Activated naive CD8-positive, alpha-beta T cell treated with anti-CD3 and anti-CD28 coated beads, Interleukin-2, amount 10 ng/mL, durations not matched to agents 7 days and 5 days (primary cell): ENCODE measurements at places on chromosomes 2 and 18. TPM values are rescaled to one million over a fixed set of nuclear protein-coding genes. Genes with fewer than 3 reads are reported as not detected.

The TTL gene
- total RNA-seq, result 24.5 TPM

The CYRIA gene
- 2.1 TPM for total RNA-seq

The PRSS56 gene
- not detected for total RNA-seq

The ATRAID gene
- 84.6 TPM for total RNA-seq

The UNC80 gene
- not detected for total RNA-seq

The IL36A gene
- not detected for total RNA-seq

The LOXHD1 gene
- 0.39 TPM for total RNA-seq

The TCF23 gene
- total RNA-seq, result not detected

The HYCC2 gene
- total RNA-seq, result 40.5 TPM

The NT5DC4 gene
- total RNA-seq, result not detected

The PLB1 gene
- 0.43 TPM for total RNA-seq

The NFU1 gene
- total RNA-seq, result 32.9 TPM

The SKOR2 gene
- not detected for total RNA-seq

The KLHL41 gene
- not detected for total RNA-seq
